Neural progenitor cell (in vitro differentiated cells): ENCODE measurements at places on chromosomes 16 and 17. TPM values are rescaled to one million over a fixed set of nuclear protein-coding genes. Genes with fewer than 3 reads are reported as not detected.

The NHLRC4 gene
- total RNA-seq = 0.28 TPM in 1 of 2 replicates, not detected in the other

The EEF2K gene
- 9.0 and 12.3 TPM in 2 replicates for total RNA-seq

The HIGD1B gene
- not detected in 2 replicates for total RNA-seq

GRCh38 chr17:1030684-1031532 lies 34.0 kb downstream of the TIMM22 start:
- peaks cover 27% of the 10 kb centered on the region for H3K27me3 ChIP-seq
- H3K27ac ChIP-seq = no peak overlapping the region
- H3K36me3 ChIP-seq = no peaks in the 10 kb centered on the region
- DNase-seq = peak; percentile 24

- H3K4me1 ChIP-seq = no peaks in the 10 kb centered on the region
- H3K36me3 ChIP-seq = peaks cover 24% of the 10 kb centered on the region
- no peak for DNase-seq
- peak overlapping the region; percentile 12 for H3K27ac ChIP-seq
- H3K4me3 ChIP-seq = no peak overlapping the region
- H3K27me3 ChIP-seq = no peaks in the 10 kb centered on the region
These were observed 52.6 kb upstream of the CRISPLD2 start for GRCh38 chr16:84766978-84767773.

- no peaks in the 10 kb centered on the region for H3K36me3 ChIP-seq
- H3K27ac ChIP-seq = no peak overlapping the region
- no peak for DNase-seq
- no peak overlapping the region for H3K4me3 ChIP-seq
These were observed 358.0 kb downstream of the C16orf95 start for GRCh38 chr16:86959091-86959651.
